ENCODE measurements at places on chromosomes 1 and 21.

DNA sequence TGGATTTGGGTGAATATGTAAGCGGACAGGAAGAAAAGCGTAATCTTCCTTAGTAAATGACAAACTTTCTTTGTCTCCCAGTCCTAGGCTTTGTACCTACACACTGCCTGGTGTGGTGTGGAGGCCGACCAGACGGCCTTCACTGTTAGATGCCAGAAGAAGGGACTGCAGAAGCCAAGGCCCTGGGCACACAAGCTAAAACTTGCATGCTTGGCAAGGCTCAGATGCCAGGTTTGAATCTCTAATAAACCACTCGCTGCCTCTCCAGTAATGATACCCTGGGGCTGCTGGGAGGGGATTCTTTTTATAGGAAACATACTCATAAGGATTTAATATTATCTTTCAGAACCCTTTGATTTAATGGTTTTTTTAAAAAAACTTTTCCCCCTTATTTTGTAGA, 263.8 kb downstream of the PTPRC start:
- DNase-seq = no peak

DNA sequence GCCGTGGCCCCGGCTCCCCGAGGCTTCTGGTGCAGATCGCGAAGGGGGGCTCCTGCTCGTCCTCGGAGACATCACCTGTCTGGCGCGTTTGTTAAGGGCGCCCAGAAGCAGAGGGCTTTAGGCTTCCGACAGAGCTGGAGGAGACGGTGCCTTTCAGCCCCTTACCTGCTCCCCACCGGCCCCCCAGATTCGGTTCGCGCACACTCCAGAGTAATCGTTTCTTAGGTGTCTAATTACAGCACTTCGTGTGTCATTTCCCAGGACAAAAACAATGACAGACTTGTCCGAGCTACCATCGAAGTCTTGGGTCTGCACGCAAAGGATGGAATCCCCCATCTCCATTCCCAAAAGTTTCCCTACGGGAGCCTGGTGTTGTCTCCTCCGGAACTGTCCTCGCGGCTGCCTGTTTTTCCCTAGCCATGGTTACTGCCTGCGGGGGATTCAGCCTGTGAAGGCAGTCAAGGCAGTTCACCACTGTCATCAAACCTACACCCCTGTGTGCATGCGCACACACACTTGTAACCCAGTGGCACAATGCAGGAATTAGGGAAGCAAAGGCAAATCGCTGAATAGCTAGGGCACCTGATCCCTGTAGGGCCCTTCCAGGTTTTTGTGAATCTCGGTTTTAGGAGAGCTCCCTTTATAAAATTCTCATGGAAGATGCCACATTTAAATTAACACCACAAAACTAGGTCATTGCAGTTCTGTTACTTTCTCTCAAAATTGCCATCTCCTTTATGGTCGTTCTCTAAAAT, 738 bp upstream of the CDC42BPA start:
- no peak for DNase-seq

- DNase-seq = no peak
Measured at GRCh38 chr1:4621646-4622045, 32.8 kb upstream of the AJAP1 start.

- no peak for DNase-seq
Measured at GRCh38 chr1:6976044-6976375, 190.8 kb downstream of the CAMTA1 start.

DNA sequence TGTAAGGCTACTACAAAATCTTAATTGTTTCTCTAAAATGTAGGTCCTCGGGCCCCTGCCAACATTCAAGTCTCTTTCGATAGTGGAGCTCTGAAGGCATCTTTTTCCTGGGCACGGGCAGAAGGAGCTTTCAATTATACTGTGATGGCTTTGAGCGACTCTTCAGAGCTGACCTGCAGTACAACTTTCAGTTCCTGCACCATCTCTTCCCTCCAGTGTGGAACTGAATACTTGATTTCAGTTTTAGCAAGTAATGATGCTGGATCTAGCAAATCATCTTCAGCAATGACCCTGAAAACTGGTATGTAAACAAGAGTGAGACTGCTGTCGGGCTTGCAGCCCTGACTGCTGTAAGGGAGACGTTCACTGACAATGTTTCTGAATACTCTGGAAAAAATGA, 9.6 kb downstream of the FNDC7 start:
- no peak for DNase-seq

DNA sequence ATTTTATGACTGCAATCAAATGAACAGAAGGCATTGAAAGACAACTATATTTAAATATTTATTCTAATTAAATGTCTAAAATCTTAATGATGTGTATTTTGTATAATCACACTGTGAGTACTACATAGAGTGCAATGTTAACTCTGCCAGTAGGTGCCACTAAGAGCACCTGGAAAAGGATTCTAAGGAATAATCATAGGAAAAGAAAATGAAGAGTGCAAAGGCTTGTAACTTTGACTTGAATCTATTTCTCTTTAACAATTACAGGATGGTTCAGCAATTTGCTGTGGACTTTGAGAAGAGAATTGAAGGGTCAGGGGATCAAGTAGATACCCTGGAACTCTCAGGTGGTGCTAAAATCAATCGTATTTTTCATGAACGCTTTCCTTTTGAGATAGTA, 200.4 kb downstream of the DNM3 start:
- no peak for DNase-seq

DNA sequence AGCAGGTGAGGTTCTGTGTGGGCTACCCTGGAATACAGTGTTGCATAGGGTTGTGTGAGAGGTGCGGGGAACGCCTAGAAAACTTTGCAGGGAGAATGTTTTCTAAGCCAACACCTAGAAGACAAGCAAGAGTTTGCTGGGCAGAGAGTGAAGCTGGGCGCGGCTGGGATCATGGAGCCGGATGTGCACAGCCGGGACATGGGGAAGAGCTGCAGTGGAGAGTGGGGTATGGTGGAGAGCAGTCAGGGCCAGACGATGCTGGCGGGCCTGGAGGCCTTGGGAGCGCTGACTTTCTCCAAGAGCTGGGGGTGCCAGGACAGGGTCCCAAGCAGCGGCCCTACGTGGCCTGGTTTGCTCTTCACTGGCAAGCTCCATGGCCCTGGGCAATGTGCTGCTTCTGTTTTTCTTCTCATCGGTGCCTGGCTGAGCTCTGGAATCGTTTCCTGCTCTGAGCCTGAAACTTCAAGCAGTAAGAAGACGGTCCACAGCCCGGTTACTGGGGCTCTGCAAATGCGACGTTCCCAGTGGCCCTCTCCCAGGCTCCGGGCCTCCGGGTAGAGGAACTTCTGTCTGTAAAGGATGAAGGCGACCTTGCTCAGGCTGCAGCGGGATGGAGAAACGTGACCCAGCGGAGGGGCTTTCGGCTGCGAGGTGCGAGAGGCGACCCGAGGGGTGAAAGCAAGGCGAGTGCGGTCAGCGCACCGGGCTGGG, 51.9 kb upstream of the CD34 start:
- no peak for DNase-seq

DNA sequence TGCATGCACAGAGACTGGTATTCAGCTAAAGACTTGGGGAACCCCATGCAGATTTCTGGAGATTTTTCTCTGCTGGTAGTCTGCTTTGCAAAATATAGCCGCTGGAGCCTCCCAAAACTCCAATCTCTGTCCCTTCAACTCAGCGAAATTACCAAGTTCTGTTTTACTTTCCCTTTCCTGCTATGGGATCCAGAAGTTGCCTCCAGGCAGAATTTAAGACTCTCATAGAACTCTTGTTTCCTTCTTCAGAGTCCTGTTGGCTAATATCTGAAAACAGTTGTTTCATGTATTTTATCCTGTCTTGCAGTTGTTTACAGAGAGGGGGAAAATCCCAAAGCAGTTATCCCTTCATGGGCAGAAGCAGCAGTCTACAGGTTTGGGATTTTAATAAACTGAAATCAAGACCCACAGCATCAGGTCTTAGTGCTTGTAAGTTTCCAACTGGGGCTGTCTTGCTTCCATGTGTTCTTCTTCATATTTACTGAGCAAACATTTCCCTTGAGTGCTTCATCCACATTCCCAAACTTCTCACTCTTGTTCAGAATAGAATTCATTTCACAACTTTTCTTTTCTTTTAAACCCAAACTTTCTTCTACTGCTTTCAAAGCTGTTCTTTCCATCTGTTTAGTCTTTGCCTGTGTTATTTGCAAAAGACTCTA, 221.3 kb upstream of the DMRTA2 start:
- no peak for DNase-seq

DNA sequence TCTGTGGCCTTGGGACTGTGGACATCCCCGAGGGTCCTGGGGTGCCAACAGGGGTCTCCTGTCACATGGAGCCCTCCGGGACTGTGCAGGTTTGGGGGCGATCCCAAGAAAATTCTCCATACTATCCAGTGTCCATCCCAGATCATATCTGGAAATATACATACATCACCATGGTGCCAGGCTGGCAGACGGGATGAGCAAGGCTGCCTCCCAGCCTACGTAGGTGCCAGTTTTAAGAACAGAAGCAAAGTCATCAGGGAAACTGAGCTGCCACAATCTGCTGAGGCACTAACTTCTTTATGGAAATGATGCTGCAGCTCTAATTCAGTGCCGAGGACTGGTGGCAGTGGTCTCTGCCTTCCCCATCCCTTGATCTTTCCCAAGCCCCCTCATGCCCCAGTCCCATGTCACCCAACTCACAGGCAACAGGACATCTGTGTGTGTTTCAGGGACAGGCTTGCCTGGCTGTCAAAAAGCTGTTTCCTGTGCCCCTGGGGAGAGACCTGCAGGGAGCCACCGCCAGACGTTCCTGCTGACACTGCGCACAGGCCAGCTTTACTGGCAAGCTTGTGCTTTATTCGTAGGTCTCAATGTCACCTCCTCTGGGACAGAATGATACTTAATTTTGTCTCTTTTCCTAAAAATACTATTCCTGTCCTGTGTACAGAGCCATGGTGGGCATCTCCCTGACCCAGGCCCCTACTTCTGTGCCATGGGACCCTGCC, 15.5 kb downstream of the TEX35 start:
- DNase-seq = no peak

DNA sequence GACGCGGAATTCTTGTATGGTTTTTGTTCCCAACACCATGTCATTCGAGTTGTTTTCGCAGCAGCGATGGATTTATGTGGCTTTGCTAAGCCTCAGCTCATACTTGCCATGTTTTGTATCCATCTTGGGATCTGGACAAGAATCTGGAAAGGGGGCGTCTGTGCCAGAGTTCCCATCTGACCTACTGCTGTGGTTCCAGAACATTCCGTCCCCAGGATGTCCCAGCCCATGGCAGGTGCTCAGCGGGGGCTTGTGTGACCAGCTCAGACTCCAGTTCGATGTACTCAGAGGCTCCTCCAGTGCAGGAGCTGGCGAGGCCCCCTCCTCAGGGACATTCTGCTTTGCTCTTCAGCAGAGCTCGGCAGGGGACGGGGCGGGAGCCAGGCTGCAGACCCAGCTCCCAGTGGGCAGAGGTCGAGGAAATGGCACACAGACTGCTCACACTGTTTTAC, 24.0 kb upstream of the ADARB1 start:
- no peak for DNase-seq

DNA sequence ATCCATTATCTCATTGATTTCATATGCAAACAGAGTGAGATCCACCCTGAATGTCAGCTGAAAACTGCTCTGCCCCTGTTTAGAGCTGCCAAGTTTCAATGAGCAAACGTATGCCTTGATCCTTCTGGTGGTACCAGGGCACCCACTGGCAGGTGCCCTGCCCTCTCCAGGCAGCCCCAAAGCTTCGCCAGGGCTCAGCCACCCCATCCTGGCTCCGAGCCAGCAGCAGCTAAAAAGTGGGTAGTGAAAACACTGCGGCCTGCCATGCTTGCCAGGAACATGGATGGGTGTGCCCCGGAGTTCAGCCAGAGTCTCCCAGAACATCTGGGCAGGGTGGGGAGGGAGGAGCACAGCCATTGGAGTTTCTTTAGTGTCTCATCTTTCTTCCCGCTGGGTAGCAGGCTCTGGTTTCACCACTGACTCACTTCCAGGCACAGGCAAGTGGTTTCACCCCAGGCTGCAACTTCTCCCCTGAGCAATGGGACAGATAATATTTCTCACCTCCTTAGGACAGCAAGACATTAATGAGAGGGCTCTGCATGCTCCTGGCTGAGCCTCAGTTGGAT, 8.1 kb upstream of the LMX1A start:
- DNase-seq = no peak

DNA sequence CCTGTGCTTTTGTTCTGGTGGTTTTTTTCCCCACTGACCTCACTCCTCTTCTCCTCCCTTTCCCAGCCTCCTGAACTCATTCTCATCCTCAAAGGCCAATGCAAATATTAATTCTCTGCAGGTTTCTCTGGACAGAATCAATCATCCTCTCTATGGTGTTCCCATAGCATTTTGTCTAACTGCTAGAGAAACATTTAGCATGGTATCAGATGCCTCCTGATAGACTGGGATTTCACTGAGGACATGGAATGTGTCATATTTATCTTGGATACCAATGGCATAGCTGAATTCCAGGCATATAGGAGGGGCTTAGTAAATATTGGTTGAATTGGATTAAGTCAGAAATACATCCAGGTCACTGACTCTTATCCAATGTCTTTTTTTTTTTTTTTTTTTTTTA, 46.1 kb upstream of the SRP9 start:
- no peak for DNase-seq

DNA sequence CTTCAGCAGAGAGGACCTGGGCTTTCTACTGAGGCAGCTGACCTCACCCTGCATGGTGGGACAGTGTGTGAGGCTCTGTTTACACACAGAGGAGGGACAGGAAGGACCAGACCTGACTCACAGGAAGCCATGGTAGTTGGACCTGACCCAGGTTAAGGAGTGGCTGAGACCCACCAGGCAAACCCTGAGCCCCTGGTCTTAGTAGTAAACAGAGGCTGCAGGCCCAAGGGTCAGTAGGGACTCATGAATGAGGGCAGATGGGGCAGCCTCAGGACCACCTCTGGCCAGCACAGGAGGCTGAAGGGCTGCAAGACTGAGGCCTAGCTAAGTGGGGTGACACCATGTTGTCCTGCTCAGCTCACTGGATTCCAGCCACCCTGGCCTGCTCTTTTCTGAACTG, 273.2 kb downstream of the GRIK3 start:
- DNase-seq = no peak

- DNase-seq = no peak
Measured at GRCh38 chr1:62904856-62905225, 120.9 kb downstream of the ATG4C start.

- DNase-seq = no peak
Measured at GRCh38 chr1:86472152-86472551, 3.4 kb downstream of the CLCA1 start.

DNA sequence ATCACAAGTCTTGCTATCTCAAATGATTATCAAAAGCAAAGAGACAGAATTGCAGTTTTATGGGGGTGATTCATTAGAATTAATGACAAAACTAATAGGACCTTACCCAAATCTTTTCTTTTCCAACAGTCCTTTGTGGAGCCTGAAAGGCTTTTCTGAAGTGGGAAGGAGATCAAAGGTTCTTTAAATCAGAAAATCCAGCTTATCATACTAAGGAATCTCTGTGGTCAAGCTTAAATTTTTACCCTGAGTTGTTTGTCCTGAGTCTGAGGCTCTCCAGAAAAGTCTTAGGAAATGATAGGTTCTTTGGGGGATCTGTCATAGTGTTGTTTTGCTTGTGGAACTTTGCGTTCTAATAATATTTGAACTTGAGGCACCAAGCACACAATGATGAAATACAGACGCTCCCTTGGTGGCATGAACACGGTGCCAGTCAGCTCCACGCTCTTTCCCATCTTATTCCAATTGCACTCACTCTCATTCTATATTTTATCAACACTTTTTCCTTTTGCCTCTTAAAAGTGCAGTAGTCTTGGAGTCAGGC, 38.0 kb upstream of the COL24A1 start:
- DNase-seq = no peak

GRCh38 chr1:29284961-29285560, 48.7 kb downstream of the PTPRU start:
- no peak for DNase-seq

- no peak for DNase-seq
Measured at GRCh38 chr1:108100148-108100547, 100.0 kb downstream of the SLC25A24 start.

- no peak for DNase-seq
Measured at GRCh38 chr1:234970401-234970730, 158.3 kb downstream of the TOMM20 start.
